Stomach (tissue), 19 donors: ENCODE measurements at places on chromosomes 4 and X. TPM values are rescaled to one million over a fixed set of nuclear protein-coding genes. Genes with fewer than 3 reads are reported as not detected.

The GATA1 gene
- total RNA-seq, result not detected

The NFKB1 gene
- 36.5 TPM for total RNA-seq

The DNAAF6 gene
- total RNA-seq, result not detected

The TRO gene
- 2.0 TPM for total RNA-seq

The DIPK2B gene
- total RNA-seq, result 9.3 TPM

The SULT1B1 gene
- total RNA-seq, result 42.9 TPM

The DCAF12L1 gene
- total RNA-seq, result 6.4 TPM

The FAM13A gene
- total RNA-seq, result 39.3 TPM

The ZFYVE28 gene
- total RNA-seq, result 47.2 TPM

The HERC6 gene
- total RNA-seq, result 18.7 TPM

The DKK2 gene
- total RNA-seq, result not detected
